Stimulated activated memory B cell treated with anti-CD40 and anti-IgM and Interleukin-4, amounts not matched to agents 10 μg/mL and 1 μg/mL and 100 μg/mL, for 72 hours (primary cell): ENCODE measurements at places on chromosomes 11 and 22.

DNA sequence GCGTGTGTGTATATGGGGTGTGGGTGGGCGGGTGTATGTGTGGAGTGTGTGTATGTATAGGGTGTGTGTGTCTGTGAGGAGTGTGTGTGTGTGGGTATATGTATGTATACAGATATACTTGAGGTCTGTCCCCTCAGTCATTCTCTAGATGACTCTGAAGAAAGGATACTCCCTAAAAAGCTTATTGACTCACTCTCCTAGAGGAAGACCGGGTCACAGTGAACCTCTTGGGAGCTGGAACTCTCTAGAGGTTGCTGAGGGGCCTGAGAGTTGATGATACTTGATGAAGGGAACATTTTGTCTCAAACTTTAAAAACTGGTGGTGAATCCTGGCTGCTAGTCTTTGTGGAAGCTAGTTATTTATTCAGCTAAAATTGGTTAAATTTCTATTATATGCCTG lies 15.1 kb downstream of the STX3 start:
- no peak for ATAC-seq

DNA sequence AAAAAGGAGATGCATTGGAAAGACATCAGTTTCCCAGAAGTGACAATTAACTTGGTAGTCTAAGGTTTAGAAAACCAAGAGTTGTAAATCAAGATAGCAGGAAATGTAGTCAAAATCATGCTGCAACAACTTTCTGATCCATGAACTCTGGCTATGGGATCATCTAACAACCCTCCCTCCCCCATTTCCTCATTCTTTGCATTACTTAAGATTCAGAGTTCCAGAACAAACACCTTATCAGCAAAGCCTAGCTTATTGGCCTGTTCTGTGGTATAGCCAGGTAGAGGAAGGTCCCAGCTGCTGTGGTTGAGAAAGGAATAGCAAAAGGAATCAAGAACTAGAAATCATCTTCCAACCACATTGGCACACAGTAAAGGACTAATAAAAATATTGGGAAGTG lies 651.1 kb downstream of the METTL15 start:
- no peak for ATAC-seq

DNA sequence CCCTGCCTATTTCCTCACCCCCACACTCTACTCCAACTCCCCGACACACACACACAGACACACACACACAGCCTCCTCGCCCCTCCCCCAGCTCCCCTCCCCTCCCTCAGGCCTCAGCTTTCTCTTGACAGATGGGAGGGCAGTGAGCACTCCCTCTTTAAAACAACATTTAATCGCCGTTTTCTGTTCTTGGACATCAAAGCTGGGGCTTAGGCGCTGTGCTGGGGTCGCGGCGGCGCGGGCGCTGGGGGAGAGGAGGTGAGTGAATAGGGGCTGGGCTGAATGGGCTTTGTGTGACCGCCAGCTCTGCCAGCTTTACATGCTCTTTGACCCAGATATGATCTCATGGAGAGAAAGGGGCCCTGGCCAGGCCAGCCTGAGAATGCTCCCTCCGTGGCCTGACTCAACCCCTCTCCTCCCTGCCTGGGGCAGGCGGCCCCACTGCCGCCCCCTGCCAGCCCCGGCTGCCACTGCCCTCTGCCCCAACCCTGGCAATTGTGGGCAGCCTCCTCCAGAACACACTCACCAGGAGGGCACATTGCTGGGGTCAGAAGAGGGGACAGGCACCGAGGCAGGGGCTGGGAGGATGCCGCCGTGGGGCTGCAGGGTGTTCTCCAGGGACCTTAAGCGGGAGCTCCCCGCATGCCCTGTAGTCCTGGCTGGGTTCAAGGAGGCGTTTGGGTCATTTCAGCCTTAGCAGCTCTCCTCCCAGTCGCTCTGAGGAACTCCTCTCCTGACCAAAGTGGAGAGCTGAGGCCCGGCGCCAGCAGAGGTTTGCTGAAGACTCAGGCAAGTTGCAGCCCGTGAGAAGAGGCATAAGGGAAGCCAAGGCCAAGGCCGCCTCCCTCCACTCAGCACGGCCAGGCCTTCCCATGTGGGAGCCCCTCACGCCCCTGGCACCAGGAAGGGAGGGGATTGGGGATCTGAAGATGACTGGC lies 38.3 kb upstream of the NNMT start:
- ATAC-seq = no peak

GRCh38 chr11:130076778-130077481 lies 7.2 kb downstream of the APLP2 start:
- no peak for ATAC-seq

DNA sequence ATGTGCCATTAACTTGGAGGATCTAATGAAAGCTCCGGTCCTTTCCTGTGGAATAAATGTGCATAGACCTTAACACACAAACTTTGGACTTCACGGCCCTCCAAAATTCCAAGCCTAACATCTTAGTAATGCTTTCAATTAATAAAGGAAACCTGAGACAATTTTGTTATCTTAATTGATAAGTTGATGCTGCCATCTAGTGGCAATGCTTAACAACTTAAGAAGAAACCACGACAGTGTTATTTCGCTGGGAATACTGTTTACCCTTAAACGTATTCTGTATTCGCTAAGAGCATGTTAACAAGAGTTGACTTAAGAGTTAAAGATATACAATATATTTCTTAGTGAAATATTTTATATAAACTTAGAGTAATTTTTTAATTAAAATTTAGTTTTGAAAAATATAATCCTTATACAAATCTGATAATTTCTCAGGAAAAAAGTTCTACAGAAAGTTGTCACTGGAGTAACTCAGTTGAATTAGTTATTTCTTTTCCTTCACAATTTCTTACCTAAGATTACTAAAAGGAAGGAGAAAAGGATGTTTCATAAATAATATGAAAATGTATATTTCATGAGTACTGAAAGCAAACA lies 35.0 kb upstream of the OR9G4 start:
- no peak for ATAC-seq

DNA sequence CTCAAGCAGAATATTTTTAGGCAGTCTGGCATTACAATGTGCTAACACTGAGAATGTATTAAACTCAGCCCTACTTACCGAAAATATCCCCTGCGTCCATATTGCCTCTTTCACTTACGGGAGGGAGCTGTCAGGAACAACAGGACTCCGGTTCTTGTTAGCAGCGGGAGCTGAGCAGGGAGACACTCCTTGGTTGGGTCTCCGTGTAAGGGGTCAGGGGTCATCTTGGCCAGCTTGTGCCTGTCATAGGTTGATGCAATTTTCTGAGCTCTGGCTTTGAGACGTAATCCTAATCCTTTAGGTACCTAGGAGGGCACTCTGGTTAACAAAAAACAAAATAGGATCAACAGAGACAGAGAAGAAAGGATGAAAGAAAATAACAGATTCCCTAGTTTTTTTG lies 1477.2 kb downstream of the BRD1 start:
- no peak for ATAC-seq

- no peak for ATAC-seq
Measured at GRCh38 chr11:104343578-104343977, 179.6 kb upstream of the PDGFD start.

DNA sequence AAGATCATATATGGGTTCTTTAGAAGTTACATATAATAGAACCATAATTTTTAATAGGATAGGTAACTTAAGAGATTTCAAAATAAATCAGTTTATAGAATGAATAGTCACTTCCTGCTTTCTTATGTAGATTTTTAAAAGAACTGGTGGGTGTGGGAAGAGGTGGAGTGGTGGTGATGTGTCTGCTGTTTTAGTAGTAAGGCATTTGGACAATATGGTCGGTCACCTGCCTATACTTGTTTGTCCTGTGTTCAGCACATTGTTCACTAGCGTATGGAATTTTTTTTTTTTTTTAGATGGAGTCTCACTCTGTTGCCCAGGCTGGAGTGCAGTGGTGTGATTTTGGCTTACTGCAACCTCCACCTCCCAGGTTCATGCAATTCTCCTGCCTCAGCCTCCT lies 39.3 kb downstream of the CCDC81 start:
- ATAC-seq = no peak

DNA sequence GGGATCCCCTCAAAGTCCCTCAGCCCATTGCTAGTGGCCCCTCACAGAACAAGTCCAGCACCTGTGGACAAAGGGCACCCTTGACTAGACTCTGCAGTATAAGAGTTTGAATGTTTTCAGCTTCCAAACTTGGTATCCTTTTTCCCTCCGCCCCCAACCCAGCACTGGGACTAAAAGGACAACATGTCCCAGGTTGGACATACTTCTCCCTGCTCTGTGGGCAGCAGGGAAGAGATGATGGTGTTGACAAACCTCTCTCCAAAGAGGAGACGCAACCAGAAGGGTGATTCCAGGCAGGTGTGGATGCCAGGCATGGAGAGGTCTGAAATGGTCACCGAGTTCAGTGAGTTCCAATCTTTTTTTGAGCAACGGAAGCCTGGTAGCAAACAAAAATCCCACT lies 4.5 kb upstream of the MYOD1 start:
- ATAC-seq = no peak

GRCh38 chr22:27662359-27663301 lies 138.9 kb downstream of the MN1 start:
- ATAC-seq = peak; percentile 48

DNA sequence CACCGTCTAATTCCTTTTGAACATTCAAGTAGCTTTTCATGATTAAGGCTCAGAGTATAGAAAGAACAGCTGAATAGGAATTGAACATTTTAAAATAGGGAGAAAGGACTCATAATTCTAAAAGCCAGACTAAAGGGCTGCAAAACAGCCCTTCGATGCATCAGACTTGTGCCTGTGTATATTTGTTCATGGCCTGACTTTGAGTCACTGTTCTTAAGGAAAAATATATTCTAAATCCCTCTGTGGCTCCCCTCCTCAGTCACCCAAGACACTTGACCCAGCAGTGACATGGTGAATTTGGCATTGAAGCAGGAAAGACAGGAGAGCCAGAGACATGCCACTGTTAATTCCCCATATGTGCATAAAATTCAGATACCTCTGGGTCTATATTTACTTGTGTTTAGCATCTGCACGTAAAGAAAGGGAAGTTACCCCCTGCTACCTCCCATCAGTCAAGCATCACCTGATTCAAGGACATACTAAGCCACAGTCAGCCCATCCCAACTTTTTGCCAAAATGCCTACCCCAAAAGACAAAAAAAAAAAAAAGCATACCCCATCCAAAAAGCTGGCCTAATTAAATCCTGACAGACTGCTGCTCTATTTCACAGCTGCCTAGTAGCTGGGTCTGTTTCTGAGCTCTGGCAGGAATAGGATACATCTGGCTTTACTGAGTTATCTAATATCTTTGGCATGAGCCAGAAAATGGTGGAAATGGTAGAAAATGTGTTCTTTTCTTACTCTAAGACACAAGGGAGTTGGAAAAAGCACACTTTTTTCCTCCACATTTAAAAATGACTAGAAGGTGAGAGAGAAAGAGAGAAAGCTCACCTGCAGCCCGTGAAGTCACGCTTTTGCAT lies 93.5 kb downstream of the COMMD9 start:
- ATAC-seq = no peak

DNA sequence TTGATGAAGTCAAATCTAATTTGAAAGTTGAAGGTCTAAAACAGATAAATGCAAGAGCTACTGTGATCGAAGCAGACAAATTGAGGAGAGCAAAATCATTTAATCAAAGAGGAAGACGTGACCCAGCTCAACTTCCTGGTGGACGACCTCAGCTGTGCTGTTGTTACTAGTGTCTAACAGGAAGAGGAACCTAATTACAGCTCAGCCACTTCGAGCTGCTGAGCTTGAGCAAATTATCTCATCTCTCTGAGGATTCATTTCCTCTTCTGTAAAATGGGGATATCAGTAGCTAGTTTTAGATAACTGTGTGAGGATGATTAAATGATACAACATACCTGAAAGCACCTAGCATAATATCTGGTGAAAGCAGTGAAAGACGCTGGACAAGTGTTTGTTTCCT lies 48.6 kb upstream of the OLFML1 start:
- ATAC-seq = peak; percentile 83

DNA sequence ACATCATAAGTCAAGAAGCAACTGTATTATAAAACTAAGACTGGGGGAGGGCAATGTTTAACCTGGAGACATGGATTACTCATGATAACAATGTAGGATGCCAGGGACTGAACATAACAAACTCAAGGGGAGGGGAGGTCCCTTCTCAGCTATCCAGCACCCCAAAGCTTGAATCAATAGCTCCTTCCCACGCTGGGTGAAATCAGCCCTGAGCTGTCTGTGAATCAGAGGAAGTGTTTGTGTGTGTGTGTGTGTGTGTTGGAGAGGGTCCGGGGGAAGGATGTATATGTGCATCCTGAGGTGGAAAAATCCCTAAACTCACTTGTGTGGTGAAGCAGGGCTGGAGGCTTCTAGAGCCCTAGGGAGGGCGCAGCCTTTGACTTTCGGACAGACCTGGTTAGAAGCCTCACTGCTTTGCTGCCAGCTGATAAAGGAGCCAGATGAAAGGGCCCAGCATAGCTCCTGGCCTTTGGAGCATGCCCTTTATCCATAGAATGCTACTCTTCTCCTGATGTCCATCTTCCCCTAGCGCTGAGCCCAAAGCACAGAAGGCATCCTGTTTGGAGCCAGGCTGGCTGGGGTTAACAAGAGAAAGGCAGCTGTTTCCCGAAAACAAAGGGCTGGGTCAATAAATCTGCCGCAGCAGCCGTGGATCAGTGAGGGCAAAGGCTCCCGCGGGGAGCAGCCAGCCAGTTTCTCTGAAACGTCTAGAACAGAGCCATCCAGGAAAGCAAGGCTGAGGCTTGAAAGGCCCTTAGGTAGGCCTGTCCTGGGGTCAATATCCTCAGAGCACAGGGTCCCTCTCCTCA lies 35.8 kb downstream of the TNKS1BP1 start:
- ATAC-seq = no peak

- ATAC-seq = peak; percentile 36
Measured at GRCh38 chr22:50293441-50294318, 13.8 kb downstream of the PLXNB2 start.

GRCh38 chr11:84091212-84091986 lies 805.2 kb upstream of the CCDC90B start:
- ATAC-seq = no peak
